Naive thymus-derived CD4-positive, alpha-beta T cell (primary cell): ENCODE measurements at places on chromosomes 4 and X. TPM values are rescaled to one million over a fixed set of nuclear protein-coding genes. Genes with fewer than 3 reads are reported as not detected.

AADAT gene
- total RNA-seq: not detected

PDZD4 gene
- 29.0 TPM for total RNA-seq

SCD5 gene
- not detected for total RNA-seq

MECP2 gene
- 155 TPM for total RNA-seq

PDS5A gene
- total RNA-seq: 102 and 103 TPM in 2 replicates

KLHL4 gene
- not detected for total RNA-seq

SPATA4 gene
- total RNA-seq: not detected

SLC6A14 gene
- total RNA-seq: not detected

PLA2G12A gene
- total RNA-seq: 10.1 and 11.5 TPM in 2 replicates

DNA sequence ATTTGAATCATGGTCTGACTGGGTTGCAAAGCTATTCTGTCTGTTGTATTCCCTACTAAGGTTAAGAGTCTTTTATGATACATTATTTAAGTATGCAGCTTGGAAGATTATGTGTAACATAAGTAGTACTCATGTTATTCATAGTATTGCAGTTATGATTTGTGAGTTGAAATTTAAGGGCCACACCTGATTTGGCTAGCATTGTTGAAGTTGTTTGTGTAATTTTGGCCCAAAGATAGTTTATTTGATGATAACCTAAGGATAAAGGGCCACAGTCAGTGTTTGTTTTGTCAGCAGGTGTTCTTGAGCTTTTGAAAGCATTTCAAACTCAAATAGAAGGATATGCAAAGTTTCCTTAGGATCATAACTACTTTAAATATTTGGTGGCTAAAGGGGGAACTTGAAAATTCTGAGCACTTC, 38.9 kb downstream of the NUDT9 start:
- no peaks in the 10 kb centered on the region for H3K36me3 ChIP-seq
- no peak overlapping the region for H3K4me3 ChIP-seq
- H3K27me3 ChIP-seq: no peaks in the 10 kb centered on the region
- H3K4me1 ChIP-seq: no peaks in the 10 kb centered on the region
- H3K27ac ChIP-seq: no peak overlapping the region

DNA sequence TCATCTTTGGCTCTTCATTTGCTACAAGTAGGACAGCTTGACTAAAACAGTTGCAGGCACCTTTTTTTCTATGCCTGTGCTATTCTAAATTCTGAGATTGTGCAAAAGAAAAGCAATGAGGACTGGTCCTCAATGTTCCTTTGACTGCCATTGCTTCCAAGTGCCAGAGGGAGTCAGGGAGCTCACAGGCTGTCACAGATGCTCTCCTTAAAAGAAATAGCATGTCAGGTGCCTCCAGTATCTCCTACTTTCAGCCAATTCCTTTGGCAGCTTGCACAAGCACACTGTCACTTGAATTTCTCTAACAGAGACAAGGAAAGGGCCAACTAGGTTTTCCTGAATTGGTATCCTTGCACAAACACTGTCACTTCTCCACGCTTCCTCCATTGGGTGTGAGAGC, 228.2 kb downstream of the ADGRA3 start:
- no peaks in the 10 kb centered on the region for H3K27me3 ChIP-seq
- DNase-seq: no peak
- H3K4me1 ChIP-seq: no peaks in the 10 kb centered on the region
- H3K36me3 ChIP-seq: no peaks in the 10 kb centered on the region
- H3K4me3 ChIP-seq: no peak overlapping the region
- no peak overlapping the region for H3K27ac ChIP-seq

DNA sequence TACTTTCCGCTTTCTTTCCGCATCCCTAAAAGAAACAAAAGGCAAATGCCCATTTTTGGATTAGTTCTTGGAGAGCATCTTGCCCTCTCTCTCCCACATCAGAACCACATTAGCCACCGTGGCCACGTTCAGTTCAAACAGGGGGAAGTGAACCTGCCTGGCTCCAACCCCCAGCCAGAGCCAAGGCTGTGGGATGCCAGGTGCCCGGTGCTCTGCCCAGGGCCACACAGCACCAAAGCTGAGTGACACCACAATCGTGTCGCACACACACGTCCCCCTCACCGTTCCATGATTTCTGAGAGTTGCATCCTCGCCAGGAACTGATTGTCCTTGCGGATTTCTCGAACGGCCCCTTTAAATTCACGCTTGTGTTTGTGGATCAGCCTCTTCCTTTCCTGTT, 24.3 kb downstream of the NOP14 start:
- no peak overlapping the region for H3K27ac ChIP-seq
- no peaks in the 10 kb centered on the region for H3K27me3 ChIP-seq
- DNase-seq: no peak
- H3K36me3 ChIP-seq: peaks cover 8% of the 10 kb centered on the region
- H3K4me1 ChIP-seq: peaks cover 12% of the 10 kb centered on the region
- no peak overlapping the region for H3K4me3 ChIP-seq

GRCh38 chr4:1588306-1588705, 95.8 kb downstream of the FAM53A start:
- H3K36me3 ChIP-seq: no peaks in the 10 kb centered on the region
- H3K27ac ChIP-seq: no peak overlapping the region
- H3K4me3 ChIP-seq: no peak overlapping the region
- no peaks in the 10 kb centered on the region for H3K4me1 ChIP-seq

GRCh38 chr4:2127609-2128332, 68.6 kb downstream of the NAT8L start:
- H3K27me3 ChIP-seq: no peaks in the 10 kb centered on the region
- H3K27ac ChIP-seq: no peak overlapping the region
- no peaks in the 10 kb centered on the region for H3K4me1 ChIP-seq
- H3K36me3 ChIP-seq: no peaks in the 10 kb centered on the region
- no peak for DNase-seq
- H3K4me3 ChIP-seq: no peak overlapping the region

GRCh38 chr4:40337051-40337450, 1.9 kb downstream of the CHRNA9 start:
- H3K27ac ChIP-seq: no peak overlapping the region
- H3K27me3 ChIP-seq: no peaks in the 10 kb centered on the region
- H3K4me1 ChIP-seq: no peaks in the 10 kb centered on the region
- no peak for DNase-seq

DNA sequence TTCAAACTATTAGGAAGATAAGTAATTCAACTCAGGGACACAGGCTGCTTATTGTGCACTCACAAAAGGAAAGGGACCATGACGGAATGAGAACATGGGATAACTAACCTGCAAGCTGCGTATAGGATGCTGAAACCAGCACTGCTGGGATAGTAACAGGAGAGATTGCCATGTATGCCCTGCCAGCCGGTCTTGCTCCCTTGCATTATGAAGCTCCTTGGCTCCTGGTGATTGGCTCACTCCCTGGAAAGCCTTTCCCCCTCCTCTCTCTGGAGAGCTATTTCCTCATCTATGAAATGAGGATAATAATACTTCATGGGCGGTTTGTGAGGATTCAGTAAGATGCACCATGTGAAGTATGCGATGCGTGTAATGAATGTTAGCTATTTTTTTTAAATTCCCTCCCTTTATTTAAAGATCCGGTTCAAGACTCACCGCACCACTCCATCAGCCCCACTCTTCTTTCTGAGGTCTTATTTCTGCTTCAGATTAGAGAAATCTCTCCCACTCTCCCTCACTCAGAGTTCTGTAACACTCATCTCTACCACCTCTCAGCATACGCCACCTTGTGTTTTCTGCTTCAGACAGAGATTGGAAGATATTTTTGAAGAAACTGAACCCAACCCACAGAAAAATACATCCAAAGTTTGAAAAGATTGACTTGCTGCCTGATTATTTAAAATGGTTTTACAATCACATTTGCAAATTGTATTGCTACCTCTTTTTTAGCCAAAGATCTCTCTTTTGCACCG, 18.4 kb downstream of the MSMO1 start:
- no peaks in the 10 kb centered on the region for H3K27me3 ChIP-seq
- no peak overlapping the region for H3K4me3 ChIP-seq
- H3K36me3 ChIP-seq: peaks cover 2% of the 10 kb centered on the region
- no peaks in the 10 kb centered on the region for H3K4me1 ChIP-seq

GRCh38 chr4:143381189-143382118, 44.8 kb downstream of the GAB1 start:
- no peak overlapping the region for H3K27ac ChIP-seq
- DNase-seq: no peak
- no peaks in the 10 kb centered on the region for H3K27me3 ChIP-seq

DNA sequence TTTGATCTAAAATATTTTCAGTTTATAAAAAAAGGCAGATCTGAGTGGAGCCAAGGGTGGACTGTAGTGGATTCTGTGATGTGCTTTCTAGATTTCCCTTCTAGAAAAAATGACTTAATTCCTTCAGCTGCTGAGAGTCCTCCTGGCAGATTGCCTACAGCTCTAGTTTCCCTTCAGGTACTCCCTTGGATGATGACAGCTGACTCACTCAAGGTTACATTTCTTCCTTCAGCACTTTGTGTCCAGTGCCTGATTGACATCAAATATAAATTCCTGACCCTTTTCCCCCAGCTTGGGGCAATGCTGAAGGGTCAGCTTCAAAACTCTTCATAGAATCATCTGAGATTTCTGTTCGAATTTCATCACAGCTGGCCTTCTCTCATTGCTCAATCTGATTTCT, 161.7 kb downstream of the EMCN start:
- no peaks in the 10 kb centered on the region for H3K4me1 ChIP-seq
- no peaks in the 10 kb centered on the region for H3K36me3 ChIP-seq
- H3K4me3 ChIP-seq: no peak overlapping the region
- no peaks in the 10 kb centered on the region for H3K27me3 ChIP-seq

GRCh38 chrX:71622032-71622575, 3.8 kb upstream of the CXCR3 start:
- no peaks in the 10 kb centered on the region for H3K27me3 ChIP-seq
- H3K4me1 ChIP-seq: peaks cover 43% of the 10 kb centered on the region
- H3K4me3 ChIP-seq: no peak overlapping the region
- no peak overlapping the region for H3K27ac ChIP-seq
- no peak for DNase-seq

DNA sequence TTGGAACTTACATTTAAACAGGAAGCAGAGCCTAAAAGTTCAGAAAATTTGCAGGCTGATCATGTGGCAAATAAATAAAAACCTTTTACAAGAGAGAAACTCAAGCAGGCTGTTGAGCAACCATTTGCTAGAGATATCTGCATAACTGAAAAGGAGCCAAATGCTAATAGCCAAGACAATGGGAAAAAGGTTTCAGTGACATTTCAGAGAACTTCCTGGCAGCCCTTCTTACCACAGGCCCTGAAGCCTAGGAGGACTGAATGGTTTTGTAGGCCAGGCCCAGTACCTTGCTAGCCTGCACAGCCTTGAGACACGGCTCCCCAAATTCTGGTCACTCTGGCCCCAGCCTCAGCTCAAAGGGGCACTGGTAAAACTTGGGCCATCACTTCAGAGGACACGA, 945.1 kb downstream of the ADGRL3 start:
- H3K36me3 ChIP-seq: no peaks in the 10 kb centered on the region
- H3K27me3 ChIP-seq: no peaks in the 10 kb centered on the region
- H3K27ac ChIP-seq: no peak overlapping the region
- DNase-seq: no peak

- DNase-seq: no peak
- H3K27ac ChIP-seq: no peak overlapping the region
Observed at GRCh38 chr4:168028568-168028967, 63.8 kb upstream of the ANXA10 start.

DNA sequence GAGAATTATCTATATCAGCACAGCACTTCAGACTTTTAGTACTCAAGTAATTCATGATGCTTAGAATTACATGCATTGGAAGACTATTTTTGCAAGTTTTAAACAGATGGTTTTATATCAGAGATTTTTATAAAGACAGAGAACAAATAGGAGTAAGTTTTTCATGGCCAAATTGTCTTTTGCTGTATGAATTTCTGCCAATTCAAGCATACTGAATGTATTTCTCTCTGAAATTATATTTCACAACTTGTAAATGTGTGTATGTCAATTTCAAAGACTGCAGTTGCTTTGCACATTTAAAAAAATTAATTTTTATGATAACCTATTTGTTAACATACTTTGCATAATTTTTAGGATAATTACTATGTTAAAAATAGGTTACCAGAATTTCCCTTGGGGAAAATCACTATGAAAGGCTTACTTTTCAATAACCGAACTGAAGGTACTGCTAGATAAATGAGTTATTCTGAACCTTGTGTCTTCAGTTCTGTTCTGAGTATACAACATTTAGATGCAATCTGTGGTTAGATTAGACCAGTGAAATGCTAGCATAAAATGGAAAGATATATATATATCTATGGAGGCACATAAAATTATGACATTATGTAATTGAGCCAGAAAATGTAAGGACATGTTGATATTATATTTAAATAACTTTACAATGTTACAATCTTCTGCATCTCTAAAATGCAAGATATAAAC, 1344.2 kb upstream of the PABPC4L start:
- H3K4me1 ChIP-seq: no peaks in the 10 kb centered on the region
- H3K27ac ChIP-seq: no peak overlapping the region
- no peaks in the 10 kb centered on the region for H3K36me3 ChIP-seq
- no peak for DNase-seq

DNA sequence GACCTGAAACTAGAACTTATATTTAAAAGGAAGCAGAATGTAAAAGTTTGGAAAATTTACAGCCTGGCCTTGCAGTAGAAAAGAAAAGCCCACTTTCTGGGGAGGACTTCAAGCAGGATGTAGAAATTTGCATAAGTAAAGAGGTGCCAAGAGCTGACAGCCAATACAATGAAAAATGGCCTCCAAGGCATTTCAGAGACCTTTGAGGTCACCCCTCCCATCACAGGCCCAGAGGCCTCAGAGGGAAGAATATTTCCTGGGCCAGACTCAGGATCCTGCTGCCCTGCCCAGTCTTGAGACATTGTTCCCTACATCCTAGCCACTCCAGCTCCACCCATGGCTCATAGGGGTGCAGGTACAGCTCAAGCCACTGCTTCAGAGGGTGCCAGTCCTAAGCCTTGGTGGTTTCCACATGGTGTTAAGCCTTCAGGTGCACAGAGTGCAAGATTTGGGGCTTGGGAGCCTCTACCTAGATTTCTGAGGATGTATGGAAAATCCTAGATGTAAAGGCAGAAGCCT, 518.9 kb upstream of the INTU start:
- H3K4me3 ChIP-seq: no peak overlapping the region

- DNase-seq: no peak
- no peaks in the 10 kb centered on the region for H3K4me1 ChIP-seq
- no peak overlapping the region for H3K4me3 ChIP-seq
- H3K27ac ChIP-seq: no peak overlapping the region
- H3K27me3 ChIP-seq: no peaks in the 10 kb centered on the region
Observed at GRCh38 chr4:39205000-39205399, 22.7 kb downstream of the WDR19 start.

GRCh38 chr4:181138116-181138515, 1105.1 kb upstream of the TENM3 start:
- H3K27ac ChIP-seq: no peak overlapping the region
- H3K36me3 ChIP-seq: no peaks in the 10 kb centered on the region
- no peaks in the 10 kb centered on the region for H3K4me1 ChIP-seq
- H3K27me3 ChIP-seq: no peaks in the 10 kb centered on the region
- no peak overlapping the region for H3K4me3 ChIP-seq
